Stimulated activated CD8-positive, alpha-beta memory T cell treated with anti-CD3 and anti-CD28 coated beads, Interleukin-15, amount 100 ng/mL, for 24 hours (primary cell): ENCODE measurements at places on chromosomes 5 and 9.

- DNase-seq, result no peak
These were observed 102.3 kb downstream of the GDNF start for GRCh38 chr5:37737326-37738056.

- DNase-seq, result no peak
These were observed 131.2 kb downstream of the SPOCK1 start for GRCh38 chr5:137367951-137368350.

GRCh38 chr9:13061390-13061789, 218.1 kb downstream of the MPDZ start:
- no peak for DNase-seq

GRCh38 chr9:94300470-94301301, 27.8 kb downstream of the NUTM2F start:
- DNase-seq, result no peak

- no peak for DNase-seq
These were observed 4.0 kb downstream of the KLF4 start for GRCh38 chr9:107485458-107486043.

- DNase-seq, result no peak
These were observed 11.4 kb downstream of the ABO start for GRCh38 chr9:133263557-133263956.

DNA sequence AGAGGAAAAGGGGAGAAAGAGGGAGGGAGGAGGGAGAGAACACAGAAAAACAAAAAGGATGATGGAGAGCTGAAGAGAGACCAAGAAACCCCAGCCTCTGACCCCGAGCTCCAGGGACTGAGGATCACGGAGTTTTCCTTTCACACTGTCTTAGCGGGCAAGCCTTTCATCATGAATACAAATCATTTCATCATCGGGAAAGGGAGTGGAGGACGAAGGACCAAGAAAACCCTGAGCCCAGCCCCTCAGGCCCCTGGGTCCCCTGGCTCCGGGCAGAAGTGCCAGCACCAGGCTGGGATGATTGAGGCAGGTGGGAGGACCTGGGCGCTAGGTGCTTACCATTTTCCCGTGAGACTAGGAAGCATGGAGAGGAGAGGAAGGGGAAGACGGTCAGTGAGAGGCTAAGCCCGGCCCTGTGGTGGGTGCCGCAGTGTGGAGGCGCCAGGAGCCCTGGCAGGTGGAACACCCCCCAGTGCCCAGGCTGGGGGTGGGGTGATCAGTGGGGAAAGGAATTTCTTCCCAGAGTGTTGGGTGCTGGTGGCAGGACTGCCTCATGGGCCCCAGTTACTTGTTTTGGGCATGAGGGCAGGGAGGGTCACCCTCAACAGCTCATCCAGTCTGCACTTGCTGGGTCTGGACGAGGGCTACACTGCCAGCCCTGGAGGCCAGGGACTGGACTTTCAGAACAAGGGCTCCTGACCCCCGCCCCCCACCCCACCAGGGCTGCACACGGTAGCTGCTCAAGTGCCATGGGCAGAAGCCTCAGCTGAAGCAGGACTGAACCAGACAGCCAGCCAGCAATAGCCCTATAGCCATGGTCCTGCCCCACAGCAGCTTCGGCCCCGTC, 49.0 kb upstream of the SARDH start:
- DNase-seq, result no peak
